ENCODE measurements at places on chromosomes 12 and 14.

DNA sequence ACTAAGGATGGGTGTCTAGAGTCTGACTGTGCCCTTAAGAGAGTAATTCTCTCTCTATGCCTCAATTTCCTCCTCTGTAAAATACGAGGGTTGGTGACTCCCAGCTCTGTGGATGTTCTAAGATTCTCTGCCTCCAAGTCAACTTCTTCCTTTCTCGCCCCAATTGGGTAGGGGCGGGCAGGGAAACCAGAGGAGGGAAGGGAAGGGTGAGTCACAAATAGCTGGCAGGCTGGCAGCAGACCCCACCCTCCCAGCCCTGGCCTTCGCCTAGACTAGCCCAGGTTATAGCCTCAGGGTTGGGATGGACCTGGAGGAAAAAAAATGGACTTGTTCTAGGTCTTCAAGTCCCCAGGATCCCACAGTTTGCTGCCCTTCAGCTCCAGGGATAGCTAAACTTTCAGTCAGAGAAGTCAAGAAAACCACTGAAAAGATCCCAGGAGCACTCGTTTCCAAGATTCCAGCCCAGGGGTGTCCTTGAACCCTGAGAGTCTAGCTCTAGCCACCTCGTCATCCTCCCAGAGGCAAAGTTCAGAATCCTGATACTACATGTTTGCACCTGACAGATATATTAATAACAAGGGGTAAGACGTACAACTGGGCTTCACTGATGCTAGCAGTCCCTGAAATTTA lies 2.3 kb downstream of the DGKA start:
- no peak for DNase-seq

GRCh38 chr14:87874676-87875075 lies 118.3 kb downstream of the GALC start:
- DNase-seq: no peak

- DNase-seq: no peak
Observed at GRCh38 chr12:3416159-3416558, 74.8 kb upstream of the PRMT8 start.

DNA sequence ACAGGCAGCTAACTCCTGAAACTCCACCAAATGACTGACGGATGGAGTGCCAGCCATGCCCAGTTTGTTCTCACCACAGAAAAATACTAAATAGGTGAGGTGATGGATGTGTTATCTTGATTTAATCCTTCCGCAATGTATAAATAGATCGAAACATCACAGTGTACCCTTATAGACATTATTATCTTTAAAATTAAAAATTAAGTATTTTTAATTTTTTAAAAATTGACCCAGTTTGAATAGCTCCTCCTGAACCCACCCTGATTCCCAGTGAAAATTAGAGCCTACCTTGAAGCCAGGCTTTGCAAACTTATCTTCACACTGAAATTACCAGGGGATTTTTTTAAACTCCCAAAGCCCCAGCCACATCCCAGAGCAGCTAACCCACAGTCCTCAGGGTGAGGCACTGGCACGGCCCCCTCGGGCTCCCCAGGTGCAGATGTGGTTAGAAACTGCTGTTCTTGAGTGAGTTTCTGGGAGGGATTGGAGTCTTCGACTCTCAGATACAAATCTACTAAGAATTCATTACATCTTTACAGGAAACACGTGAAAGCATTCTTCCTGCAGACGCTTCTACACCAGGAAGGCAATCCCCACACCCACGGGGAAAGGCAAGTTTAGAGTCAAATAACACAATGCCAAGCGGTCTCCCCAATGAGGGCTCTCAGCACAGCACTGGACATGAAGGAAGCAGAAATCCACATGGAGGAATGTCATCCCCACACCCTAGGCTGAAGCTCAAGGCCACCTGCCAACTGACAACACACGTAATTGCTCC lies 126.4 kb downstream of the RIMBP2 start:
- DNase-seq: no peak

DNA sequence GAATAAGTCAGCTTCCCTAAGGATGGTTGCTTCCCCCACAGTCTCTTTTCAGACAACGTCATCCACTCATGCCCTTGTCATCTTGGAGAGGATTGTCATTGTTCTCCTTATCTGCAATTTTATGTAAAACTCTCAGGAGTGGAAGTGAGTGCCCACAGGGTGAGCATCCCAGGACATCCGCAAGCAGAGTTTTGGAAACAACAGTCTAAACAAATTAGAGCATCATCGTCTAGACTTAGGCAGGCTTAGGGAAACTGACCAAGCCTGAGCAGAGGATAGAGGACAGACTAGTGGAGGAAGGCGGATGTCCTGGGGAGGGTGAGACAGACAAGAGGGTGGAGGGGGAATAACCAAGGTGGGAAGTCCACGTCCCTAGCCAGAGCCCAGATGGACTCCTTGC lies 63.7 kb upstream of the BDKRB2 start:
- DNase-seq: no peak

DNA sequence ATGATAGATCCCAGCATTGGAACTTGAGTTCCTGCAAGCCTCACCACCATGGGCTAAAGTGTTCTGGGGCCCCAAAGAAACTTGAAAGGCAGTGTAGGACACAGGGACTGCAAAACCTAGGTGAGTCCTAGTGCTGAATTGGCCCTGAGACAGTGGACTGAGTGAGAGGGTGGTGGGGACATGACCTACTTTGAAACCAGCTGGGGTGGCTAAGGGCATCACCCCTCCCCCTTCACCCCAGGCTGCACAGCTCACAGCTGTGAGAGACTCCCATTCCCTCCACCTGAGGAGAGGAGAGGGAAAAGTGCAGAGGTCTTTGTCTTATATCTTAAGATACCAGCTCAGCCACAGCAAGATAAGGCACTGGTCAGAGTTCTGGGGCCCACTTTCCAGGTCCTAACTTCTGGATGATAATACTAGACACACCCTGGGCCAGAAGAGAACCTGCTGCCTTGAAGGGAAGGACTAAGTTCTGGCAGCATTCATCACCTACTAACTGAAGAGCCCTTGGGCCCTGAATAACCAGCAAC lies 62.5 kb downstream of the MAPKAPK5 start:
- DNase-seq: no peak

GRCh38 chr12:92871116-92871515 lies 58.0 kb downstream of the EEA1 start:
- DNase-seq: peak; percentile 19

DNA sequence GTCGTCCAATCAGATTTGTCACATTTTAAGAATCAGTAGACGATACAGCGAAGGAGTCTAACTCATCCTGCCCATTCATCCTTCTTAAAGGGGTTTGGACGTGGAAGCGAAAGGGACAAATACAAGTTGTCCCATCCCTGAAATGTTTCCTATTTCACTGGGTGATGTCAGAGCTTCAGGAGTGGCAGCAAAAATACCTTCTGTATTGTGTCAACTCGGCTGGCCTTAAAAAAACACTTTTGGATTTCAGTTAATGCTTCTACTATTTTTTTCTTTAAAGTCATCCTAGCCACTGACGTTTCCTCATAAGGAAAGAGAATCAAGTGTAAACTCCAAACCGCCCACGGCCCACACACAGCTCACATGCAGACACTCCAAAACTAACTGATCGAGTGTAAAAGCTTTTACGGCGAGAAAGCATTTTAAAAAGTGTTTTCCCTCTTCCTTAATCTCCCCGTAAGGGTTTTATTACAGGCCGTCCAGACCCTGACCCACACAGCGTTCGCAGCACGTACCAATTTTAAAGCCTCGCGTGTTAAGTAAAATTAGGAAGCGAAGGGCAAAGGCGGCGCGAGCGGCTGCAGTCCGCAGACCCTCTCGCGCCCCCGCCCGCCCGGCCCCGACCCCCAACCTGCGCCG lies 593 bp downstream of the CFL2 start:
- peak; percentile 26 for DNase-seq

DNA sequence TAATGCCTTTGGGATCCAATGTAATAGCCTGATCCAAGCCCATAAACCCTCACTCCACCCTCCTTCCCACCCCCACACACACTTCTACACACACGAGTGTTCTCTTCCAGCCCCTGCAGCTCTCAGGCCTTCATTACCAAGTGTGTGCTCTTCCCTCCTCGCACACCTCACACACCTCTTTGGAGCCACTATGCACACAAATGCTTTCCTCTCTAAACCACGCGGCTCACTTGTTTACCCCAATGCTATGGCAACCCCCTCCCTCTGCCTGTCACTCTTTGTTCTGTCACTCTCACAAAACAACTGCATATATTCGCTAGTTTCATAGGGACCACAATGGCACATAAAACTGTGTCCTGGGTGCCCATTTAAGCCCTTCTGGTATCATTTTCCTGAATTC lies 35.1 kb downstream of the PPP2R5E start:
- no peak for DNase-seq

- DNase-seq: no peak
Observed at GRCh38 chr12:26770239-26771070, 62.5 kb downstream of the ITPR2 start.

- DNase-seq: no peak
Observed at GRCh38 chr12:129372876-129373275, 519.6 kb downstream of the GLT1D1 start.

- no peak for DNase-seq
Observed at GRCh38 chr12:79834712-79835376, 100.1 kb downstream of the PPP1R12A start.

DNA sequence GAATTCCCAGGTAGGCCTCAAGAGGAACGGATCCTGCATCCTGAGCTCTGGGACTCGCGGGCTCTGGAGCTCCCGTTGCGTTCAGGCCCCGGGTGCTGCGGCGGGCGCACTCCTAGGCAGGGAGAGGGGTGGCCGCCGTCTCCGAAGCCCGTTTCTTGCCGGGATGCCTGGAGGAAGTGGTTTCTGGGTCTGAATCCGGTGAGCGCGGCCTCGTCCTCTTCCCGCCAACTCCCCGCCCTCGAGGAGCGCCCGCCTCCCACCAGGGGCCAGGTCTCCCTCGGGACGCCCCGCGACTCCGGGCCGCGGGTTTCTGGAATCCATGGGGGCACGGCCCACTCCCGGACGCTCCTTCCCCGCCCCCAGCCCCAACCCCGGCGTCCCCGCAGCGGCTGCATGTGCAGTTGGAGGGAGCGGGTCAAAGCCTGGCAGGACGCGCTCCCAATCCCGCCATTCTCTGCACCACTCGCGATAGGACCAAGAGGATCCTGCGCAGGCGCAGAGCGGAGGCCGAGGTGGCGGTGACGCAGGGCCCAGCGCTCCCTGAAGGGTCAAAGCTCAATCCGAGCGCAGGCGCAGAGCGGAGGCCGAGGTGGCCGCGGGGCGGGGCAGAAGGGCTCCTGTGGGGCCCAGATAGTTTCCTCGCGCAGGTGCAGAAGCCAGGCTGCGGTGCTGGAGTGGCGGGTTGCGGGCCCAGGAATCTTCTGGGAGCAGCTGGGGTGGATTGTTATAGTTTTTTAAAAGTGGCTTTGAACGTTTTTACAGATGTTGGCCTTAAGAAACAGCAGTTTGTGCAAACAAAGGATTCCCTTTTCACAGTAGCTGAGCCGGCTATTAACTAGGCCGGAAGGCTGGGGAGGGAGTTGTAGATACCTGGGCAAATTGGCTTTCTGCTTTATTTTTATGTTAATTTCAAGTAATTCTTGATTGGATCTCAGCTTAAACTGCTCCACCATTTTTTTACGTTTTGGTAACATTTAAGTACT lies 796.4 kb downstream of the AACS start:
- DNase-seq: no peak

DNA sequence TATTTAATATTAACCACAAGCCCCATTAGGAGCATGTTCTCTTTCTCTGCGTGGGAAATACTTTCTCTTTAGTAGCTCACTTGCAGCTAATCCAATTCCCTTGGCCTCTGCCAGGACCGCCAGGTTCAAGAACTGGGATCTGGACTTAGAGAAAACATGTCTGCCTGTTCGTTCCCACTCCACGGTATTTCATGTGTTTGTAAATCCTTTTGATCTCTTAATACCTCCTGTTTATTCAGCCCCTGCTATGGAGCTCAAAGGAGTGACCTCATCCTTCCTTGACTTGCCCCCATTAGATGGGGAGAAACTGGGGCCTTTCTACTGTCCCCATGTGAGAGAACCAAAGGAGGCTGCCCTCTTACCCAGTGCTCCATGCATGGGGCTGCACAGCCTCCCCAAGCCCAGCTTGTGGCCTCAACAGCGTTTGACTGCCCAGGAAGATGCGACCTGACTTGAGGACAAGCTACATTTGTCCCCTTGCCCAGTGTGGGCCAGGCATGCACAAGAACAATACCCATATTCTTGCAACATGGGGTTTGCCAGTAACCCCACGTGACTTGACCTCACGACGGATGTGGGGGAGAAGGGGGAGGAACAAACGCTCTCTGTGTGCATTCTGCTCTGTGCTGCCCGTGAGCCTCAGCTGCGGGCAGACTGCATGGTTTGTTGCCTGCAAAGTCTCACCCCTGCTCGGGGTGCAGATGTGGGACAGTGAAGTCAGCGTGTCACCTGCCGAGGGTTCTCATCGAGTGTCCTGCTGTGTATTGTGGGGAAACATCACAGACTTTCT lies 30.3 kb downstream of the CD9 start:
- peak; percentile 39 for DNase-seq

DNA sequence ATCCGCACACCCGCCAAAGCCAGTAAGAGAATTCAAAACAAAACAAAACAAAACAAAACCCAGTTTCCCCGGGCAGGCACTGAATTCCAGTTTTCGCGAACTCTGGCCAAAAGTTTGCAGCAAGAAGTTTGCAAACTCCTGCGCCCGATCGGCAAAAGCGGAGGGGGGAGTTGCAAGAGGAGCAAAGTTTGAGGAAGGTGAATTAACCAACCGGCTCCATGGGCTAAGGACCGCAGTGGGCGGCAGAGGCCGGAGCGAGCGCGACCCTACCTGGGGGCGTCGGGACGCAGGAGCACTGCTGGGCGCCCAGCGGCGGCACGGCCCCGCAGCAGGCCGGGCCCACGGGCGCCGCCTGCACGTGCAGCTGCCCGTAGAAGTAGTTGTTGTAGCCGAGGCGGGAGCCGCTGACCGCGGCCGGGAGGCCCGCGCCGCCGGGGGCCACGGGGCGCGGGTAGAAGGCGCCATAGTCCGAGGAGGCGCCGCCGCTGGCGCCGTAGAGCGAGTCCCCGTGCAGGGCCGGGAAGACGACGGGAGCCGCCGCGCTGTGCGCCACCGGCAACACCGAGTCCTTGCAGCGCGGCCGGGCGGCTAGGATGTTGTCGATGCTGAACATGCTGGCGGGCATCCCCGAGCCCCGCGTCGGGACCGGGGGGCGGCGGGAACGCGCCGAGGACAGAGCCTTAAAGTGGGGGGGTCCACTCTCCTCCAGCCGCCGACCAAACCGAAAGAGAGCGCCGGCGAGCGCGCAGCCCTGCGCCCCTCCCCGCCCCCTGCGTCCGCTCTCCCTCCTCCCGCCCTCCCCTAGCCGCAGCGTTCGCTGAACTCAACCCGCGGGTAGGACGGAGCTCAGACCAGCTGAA lies at the start of gene GSC:
Gene GSC (minus strand): TSS at position 723 of the 860 bp plus-strand sequence. CDS start 98 bp downstream, at position 625.
- DNase-seq: no peak

DNA sequence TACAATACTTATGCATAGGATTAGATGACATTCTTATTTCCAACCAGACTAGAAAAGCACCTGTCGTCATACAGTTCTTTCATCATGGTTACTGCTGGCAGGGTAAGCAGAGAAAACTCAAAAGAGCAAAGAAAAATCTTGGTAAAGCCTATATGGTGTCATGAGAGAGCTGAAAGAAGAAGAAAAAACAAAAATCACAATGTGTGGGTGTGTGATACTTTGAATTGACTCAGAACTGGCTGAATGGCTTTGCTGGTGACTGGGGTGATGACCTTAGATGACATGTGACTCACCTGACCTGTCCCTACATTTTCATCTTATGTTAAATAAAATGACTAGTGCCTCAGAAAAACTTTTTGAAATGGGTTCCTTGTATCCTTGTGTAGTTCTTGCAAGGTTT lies 278.1 kb upstream of the LMO3 start:
- DNase-seq: peak; percentile 41

Measured in GM10248 (cell line).